ENCODE measurements at places on chromosomes 1 and 21.
A peak's percentile ranks its signal among the peaks of the same experiment; 100 is the strongest.

- no peak for DNase-seq
Measured at GRCh38 chr1:86957221-86957620, 42.8 kb downstream of the HS2ST1 start.

DNA sequence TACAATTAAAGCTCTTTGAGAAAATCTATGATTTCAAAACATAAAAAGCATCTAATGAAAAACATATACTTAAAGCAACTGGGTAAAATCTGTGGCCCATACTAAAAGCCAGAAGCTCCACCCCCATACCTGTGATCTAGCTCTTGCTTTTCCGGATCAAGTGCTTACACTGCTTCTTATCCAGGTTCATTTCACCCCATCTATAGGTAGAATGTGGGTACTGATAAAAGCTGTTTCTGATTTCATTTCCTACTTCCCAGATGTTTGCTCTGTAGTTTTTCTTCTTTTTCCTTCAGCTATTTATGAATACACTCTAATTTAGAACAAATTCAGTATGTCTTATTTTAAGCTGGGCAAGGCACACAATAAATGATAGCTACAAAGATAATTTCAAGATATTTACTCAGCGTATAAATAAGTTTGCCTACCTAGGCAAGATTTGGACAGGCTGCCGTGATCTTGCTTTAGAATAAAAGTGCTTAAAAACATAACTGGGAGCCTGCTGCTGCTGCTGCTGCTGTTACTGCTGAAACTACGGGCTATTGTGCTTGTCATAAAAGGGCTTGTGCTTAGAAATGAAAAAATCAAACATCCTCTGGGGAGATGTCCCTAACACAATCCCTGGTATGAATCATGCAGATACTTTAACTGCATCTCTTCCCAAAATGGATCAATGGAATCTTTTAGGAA, 2.1 kb downstream of the SIPA1L2 start:
- no peak for DNase-seq

- no peak for DNase-seq
Measured at GRCh38 chr1:24450316-24450715, 34.7 kb downstream of the NIPAL3 start.

DNA sequence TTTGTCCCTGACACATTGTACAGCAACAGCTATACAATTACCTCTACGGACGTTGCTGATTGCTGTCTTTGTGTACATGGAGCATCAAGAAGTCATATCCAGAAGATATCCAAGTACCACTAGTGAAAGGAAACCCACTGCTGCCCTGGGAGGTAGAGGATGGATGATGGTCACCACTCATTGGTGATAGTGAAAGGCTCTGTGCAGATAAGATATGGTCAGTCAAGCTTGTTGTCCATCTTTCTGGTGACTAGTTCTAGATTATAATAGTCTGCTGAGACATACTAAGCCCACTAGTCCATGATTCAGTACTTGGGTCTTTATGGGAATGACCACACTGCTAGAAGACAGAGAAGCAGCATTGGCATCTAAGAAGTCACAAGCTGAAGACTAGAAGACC, 30.3 kb downstream of the NIBAN1 start:
- no peak for DNase-seq

DNA sequence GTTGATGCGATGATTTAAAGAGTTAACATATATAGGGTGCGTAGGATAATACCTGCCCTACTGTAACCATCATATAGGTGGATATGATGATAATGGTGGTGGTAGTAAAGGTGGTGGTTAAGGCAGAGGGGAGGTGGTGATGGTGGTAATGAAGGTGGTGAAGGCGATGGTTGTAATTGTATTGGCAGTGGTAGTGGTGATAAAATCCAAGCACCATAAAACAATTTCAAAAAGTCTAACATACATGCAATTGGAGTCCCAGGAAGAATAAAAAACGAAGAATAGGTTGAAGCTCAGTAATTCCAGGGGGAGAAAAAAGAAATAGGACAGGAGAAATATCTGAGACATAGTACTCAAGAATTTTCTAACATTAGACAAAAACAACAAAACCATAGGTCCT, 27.3 kb upstream of the RAB4A start:
- no peak for DNase-seq

GRCh38 chr21:38834725-38835124, 29.0 kb downstream of the ETS2 start:
- DNase-seq: no peak

GRCh38 chr1:223233410-223234169, 90.5 kb upstream of the TLR5 start:
- DNase-seq: peak; percentile 3

DNA sequence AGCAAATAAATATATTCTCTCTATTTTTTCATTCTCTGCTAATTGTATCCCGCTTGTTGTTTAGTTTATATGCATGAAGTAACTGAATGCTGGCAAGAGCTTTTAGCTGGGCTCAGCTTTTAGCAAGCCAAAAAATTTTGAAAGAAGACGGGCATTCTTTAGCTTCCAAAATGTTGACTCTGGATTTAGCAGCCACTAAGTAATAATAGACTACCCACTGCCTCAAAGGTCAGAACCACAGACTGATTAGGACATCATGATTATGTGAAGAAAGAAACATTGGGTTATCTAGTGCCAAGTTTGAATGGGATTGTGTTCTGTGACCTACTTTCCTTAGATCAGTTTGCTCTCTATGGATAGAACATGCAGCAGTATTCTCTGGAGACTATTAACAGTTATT, 80.3 kb upstream of the DPH5 start:
- DNase-seq: no peak

- DNase-seq: no peak
Measured at GRCh38 chr1:66012106-66012784, 219.6 kb downstream of the PDE4B start.

DNA sequence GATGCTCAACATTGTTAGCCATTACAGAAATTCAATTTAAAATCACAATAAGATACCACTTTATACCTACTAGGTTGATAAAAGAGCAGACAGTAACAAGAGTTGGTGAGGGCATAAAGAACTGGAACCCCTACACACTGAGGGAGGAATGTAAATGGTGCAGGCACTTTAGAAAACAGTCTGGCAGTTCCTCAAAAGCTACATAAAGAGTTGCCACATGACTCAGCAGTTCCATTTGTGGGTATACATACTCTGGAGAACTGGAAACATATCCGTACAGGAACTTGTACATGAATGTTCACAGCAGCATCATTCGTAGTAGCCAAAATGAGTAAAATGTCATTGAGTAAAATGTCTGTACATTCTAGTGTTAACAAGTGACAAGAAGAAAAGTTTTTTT, 17.0 kb downstream of the NSL1 start:
- DNase-seq: no peak

GRCh38 chr1:25862785-25863485, 3.7 kb upstream of the AUNIP start:
- DNase-seq: no peak

GRCh38 chr1:63027176-63027575, 243.2 kb downstream of the ATG4C start:
- DNase-seq: no peak

DNA sequence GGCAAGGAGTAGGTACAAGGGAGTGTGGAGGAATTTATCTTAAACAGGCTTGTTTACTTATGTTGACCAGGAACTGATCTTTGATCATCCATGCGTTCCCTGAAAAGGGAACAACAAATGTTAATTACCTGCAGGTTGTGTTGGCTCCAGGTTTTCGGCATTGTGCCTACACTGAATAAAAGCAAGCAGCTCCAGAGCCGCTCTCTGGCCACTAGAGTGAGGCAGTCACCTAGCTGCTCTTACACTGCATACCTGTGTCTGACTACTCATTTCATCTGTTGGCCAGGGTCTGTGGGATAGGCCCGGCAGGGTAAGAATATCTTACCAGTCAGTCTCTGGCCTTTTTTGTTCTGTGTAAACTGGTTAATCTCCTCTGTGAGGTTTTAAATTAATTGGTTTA, 183.6 kb downstream of the HFM1 start:
- no peak for DNase-seq

DNA sequence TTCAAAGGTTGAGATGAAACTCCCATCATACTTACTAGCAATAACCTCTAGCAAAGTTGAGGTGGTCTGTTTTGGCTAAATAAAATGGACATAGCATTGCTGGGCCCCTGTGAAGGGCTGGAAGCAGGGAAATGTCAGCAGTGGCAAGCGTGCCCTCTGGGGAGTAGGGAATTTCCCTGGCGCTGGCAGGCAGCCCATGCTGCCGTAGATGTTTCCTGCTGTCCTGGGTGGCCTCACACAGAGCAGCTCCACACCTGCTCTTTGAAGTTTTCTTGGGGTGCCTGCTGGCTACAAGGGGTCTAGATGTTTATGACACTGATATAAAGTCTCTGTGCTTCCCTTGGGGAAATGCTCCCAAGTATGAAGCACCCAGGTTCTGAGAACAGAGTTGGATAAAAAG, 30.2 kb downstream of the ADARB1 start:
- no peak for DNase-seq

- DNase-seq: no peak
Measured at GRCh38 chr1:67753776-67754525, 69.0 kb downstream of the GADD45A start.

DNA sequence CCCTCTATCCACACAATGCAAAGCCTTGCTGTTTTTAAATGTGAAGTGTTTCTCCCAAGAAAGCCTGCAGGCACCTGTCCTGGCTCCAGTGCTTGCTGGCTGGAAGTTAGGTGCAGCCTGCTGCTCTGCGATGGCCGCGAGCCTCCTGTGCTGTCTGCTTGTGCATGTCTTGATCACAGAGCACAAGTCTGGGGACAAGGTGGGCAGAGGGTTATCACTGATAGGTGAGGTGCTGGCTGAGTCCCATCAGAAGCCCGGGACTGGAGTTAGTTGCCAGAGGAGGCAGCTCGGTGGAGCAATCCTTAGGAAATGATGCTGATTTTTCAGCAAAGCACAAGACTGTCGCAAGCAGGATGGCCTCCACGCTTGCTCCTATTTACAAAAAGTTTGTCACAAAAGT, 137.8 kb upstream of the AJAP1 start:
- DNase-seq: no peak

GRCh38 chr1:27562021-27562420, 41.9 kb downstream of the AHDC1 start:
- no peak for DNase-seq

DNA sequence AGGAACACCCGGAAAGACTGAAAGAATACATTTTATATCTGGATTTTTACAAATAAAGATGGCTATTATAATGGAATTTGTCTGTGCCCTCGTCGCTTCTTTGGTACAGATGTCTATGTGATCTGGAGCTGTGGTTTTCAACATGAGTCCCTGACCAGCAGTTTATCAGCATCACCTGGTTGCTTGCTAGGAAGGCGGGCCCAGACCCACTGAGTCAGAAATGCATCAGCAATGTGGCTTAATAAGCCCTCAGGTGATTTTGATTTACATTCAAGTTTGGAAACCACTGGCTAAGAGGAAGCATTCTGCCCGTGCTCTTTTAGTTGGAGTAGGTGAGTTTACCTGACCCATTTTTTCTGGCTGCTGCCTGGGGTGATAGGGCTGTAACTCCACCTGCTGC, 31.7 kb downstream of the ATP1A1 start:
- no peak for DNase-seq

Measured in fibroblast of the conjunctiva (primary cell).